ENCODE measurements at places on chromosomes 2 and 18.

DNA sequence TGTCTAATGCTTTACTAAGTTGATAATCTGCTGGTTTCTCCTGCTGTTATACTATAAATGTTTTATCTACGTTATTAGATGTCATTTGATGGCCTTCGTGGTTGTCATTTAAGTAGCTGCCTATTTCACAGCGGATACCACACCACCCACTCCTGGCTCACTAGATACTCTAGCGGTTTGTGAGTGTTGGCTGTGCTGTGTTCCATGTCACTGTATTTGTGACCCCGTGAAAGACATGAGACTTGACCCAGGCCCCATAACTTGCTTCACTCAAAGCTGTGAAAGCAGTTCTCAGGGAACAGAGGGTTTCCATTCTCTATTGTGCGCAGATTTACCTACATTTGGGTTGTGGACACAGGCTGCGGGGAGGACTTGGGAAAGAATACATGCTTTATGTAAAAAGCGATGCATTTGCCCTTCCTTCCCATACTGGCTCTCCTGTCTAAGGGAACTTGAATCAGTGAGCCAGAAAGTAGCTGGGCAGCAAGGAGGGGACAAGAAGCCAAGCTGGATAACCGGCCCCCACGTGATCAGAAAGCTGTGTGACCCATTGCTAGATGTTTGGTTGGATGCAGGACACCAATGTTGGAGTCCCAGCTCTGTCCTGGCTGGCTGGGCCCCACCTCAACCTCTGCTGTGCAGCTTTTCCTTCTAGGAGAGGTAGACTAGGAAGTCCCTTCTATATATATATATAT, 52.2 kb downstream of the PLB1 start:
- peak; percentile 7 for DNase-seq

- no peak for DNase-seq
Measured at GRCh38 chr2:36792951-36793350, 96.4 kb downstream of the VIT start.

DNA sequence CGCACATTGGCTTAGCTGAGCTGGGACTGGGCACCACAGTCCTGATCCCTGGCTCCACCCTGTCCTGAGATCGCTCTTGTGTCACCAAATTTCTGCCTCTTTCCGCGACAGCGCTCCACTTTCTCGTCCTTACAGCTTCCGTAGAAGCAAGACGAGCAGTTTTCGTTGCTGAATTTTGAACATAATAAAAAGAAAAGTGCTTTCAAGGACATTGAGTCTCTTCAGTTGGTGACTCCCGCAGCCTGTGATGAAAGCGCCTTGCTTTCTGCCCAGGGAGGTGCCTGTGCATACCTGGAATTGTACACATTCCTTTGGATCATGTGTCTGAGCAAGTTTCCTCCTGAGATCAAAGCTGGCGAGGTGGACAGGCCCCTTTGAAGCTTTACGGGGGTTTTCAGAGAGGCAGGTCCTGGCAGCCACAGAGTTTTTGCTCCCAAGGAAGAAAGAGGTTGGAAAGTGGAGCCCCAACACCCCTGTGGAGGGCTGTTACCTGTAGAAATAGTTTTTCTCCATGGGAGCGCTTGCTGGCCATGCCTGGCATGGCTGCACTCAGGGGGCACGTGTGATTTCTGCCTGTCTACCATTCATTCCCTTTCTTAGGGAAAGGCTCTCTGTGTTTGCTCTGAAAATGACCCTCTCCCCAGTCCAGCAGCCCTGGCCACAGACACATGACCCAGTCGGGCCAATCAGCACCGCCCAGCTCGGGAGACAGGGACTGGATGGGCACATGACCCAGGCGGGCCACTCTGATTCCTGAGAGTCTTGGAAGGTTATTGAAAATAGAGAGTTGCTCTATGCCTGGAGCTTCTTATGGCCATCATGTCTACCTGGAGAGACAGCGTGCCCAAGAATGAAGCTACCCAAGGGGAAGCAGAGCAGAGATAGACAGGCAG, 115.6 kb upstream of the OTOS start:
- no peak for DNase-seq

GRCh38 chr2:16172324-16173175, 232.2 kb downstream of the MYCN start:
- no peak for DNase-seq

DNA sequence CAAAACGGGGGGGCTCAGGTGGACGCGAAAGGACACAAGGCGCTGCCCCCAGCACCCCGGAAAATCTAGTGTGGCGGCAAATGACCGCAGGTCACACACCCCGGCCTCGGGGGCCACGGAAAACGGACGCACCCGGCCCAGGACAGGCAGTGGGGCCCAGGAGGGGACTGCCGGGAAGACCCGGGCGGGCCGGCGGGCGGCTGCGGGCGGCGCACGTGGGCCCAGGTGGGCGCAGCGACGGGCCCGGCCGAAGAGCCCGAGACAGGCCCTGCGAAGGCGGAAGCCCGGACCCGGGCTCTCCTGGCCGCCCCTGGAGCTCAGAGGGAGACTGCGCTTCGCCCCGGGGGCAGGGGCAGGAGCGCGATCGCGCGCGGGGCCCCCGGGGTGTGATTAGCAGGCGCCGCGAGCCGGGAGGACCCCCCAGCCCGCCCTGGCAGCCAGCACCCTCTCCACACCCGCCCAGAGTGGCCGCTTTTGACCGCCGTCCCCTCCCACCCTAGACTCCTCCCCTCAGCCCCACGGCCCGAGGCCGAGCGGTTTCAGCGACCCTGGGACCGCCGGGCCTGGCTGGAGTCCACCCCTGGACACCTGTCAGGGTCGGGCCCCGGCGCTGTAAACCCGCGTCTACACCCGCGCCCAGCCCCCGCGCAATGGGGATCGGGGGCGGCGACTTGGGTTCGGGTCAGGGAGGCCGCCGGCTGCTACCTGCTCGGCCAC, 773 bp downstream of the MBP start:
- DNase-seq = no peak

GRCh38 chr18:52992041-52992440, 652.0 kb downstream of the DCC start:
- no peak for DNase-seq

GRCh38 chr2:75055142-75055819, 96.8 kb downstream of the POLE4 start:
- DNase-seq = no peak

DNA sequence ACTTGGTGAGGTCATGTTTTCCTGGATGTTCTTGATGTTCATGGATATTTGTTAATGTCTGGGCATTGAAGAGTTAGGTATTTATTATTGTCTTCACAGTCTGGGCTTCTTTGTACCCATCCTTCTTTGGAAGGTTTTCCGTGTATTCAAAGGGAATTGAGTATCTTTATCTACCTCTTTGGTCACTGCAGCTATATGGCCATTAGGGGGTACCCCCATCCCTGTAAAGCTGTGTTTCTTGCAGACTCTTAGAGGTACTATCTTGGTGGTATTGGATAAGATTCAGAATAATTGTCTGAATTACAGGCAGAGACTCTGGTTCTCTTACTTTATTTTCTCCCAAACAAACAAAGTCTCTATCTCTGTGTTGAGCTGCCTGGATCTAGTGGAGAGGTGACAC, 401.6 kb upstream of the FSIP2 start:
- no peak for DNase-seq

- DNase-seq = peak; percentile 11
Measured at GRCh38 chr2:206558492-206558891, 83.8 kb upstream of the FAM237A start.

- DNase-seq = no peak
Measured at GRCh38 chr2:235564066-235564465, 70.2 kb downstream of the AGAP1 start.

DNA sequence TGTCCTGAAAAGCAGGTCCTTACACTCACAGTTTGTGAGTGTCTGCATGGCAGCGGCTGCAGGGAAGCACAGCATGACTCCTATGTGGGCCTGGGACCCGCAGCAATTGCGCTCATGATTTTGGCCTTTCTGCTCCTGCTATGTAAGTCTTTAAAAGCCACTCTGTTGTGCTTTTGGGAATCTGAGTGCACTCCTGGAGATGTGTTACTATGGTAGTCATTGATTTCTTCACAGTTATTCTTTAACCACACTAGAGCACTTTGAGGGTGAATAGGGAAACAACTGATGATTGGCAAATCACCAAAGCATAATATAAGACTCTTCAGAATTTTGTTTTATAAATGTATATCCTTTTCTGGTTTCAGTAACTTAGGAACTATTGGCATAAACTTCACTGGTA, 40.9 kb downstream of the DSG2 start:
- DNase-seq = no peak

DNA sequence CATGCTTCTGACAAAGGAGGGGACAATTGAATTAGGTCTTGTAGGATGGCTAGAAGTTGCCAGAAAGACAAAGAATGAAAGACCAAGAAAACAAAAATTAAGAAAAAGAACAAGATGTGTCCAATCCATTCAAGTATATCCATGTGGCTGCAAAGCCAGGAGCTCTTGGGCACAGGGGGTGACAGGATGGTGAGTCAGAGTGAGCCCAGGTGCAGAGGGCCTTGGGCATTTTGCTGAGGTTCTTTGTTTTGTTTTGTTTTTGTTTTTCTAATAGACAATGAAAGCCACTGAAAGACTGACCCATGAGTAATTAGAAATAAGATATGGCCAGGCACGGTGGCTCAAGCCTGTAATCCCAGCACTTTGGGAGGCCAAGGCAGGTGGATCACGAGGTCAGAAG, 104.6 kb upstream of the KLHL29 start:
- DNase-seq = no peak

GRCh38 chr2:179855673-179856072, 5.7 kb downstream of the ZNF385B start:
- no peak for DNase-seq

- DNase-seq = no peak
Measured at GRCh38 chr18:55861266-55861665, 273.3 kb upstream of the TCF4 start.

DNA sequence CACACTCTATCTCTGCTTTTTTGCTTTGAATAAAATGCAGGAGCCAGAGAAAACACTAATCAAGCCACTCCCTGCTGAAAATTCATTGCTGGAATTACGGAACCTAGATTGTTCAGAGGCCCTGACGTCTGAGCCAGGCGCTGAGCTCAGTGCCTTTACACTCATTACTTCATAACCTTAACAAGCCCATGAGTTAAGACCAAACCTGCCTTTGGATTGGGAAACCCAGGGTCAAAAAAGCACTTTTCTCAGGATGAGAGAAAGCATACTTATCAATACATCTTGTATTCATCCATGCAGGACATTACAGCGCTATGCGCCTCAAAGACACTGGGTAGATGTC, 762 bp downstream of the INO80C start:
- no peak for DNase-seq

DNA sequence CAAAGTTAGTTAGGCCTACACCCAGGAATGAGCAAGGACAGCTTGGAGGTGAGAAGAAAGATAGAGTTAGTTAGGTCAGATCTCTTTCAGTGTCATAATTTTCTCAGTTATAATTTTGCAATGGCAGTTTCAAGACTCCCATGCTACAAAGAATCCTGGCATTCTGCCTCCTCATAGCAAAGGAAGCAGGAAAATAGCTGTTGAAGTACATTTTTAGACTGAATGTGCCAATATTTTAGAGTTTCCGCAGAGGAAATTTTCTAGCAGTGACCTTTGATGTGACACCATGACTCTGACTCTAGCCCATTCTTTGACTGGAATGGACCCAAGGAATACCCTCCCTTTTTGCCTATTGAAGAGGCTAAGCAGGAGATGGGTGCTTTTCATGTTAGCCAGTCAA, 371.7 kb downstream of the PIK3C3 start:
- no peak for DNase-seq

GRCh38 chr18:11040823-11041656, 108.3 kb downstream of the PIEZO2 start:
- peak; percentile 3 for DNase-seq

DNA sequence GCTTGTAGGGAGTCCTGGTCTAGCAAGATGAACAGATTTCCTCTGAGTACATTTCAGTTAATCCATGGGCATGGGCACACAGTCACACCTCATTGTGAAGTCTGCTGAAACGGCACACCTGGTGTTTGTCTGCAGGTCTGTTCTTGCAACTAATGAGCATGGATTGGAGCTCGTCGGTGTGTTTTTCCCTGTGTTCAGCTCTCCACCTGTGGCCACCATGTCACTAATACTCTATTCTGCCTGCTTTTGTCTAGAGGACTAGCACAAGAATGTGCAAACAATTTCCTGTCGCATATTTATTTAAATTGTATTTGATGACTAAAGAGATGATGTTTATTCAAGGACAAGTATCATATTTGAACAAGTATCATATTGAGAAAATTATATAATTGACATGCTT, 24.5 kb upstream of the PPP4R1 start:
- DNase-seq = no peak

GRCh38 chr18:33427549-33427948, 13.0 kb downstream of the CCDC178 start:
- no peak for DNase-seq

- no peak for DNase-seq
Measured at GRCh38 chr2:1642993-1643619, 101.2 kb downstream of the PXDN start.
